ENCODE measurements at places on chromosomes 5 and 9. TPM values are rescaled to one million over a fixed set of nuclear protein-coding genes. Genes with fewer than 3 reads are reported as not detected.

The GOLM1 gene
- total RNA-seq = 45.2 TPM

The CSF1R gene
- total RNA-seq = not detected

The AJM1 gene
- 0.21 TPM for total RNA-seq

GRCh38 chr9:129462360-129462759 is 158.5 kb downstream of the C9orf50 start:
- no peak for DNase-seq

DNA sequence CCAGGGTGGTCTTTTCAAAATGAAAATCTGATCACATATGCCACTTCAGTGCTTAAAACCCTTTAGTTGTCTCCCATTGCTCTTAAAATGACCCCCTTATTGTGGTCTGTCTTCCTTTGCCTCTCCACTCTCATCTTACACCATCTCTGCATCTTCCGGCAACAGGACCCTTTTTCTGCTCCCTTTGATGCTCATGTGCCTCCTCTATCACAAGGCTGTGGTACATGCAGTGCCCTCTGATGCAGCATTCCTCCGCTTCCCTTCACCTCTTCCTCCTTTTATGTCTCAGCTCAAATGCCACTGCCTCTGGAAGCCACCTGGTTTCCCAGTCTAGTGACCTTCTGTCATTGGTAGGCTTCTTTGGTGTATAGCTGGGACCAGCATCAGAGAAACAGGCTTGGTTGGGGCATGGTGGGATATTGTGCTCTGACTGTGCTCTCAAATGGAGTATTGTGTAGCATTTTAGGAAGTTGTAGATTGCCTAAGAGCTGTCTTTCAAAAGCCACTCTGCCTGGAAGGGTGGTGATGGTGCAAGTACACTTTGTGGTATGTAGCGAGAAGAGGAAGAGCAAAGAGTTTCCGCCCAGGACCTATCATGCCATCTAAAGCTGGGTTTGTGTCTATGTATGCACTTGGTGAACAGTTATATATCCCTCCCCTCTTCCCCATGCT is 28.1 kb downstream of the ARHGAP26 start:
- no peak for DNase-seq

GRCh38 chr9:15618540-15619331 is 65.9 kb downstream of the CCDC171 start:
- DNase-seq = no peak

DNA sequence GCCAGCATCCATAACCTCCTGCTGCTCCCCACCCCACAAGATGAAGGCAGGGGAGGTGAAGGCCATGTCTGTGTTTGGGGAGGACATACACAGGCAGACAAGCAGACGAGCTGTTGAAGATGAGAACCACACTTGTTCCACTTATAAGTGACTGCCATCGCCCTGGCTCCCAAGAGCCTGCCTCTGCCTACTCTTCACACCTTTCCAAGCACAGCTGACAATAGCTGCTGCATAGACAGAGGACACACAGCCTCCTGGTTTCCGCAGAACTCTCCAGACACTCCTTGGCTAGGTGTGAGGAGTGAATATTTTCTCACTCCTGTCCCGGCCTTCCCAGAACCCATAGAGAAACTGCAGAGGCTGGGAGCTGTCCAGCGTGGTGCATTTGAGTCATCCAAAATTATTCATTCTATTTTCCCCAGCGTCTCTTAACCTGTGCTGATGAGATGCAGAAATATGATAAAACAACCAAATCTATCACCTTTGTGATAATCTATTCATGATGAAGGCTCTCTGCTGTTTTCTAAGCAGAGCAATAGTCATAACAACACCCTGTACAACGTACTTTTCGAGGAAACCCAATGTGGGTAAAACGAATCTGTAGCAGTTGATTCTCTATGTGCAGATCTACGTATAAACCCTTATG is 24.7 kb downstream of the KLF9 start:
- DNase-seq = no peak

DNA sequence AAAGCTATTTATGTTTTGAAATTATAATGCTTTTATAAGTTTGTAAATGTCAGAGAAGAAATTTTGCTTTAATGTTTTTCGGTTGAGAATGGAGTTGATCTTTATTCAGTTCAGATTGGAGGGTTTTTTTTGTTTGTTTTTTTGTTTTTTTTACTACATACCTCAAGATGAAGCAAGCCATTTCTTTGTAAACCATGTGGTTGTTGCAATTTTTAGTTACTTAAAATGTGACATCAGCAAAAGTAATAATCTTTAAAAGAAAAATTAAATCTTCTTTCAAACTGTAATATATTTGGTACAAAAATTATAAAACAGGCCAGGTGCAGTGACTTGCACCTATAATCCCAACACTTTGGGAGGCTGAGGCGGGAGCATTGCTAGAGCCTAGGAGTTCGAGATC is 102.6 kb downstream of the CDC42SE2 start:
- no peak for DNase-seq

- DNase-seq = no peak
These were observed 157.6 kb downstream of the TTC39B start for GRCh38 chr9:15149450-15149849.

- peak; percentile 71 for DNase-seq
These were observed 564.3 kb upstream of the ZNF608 start for GRCh38 chr5:125310749-125311148.

DNA sequence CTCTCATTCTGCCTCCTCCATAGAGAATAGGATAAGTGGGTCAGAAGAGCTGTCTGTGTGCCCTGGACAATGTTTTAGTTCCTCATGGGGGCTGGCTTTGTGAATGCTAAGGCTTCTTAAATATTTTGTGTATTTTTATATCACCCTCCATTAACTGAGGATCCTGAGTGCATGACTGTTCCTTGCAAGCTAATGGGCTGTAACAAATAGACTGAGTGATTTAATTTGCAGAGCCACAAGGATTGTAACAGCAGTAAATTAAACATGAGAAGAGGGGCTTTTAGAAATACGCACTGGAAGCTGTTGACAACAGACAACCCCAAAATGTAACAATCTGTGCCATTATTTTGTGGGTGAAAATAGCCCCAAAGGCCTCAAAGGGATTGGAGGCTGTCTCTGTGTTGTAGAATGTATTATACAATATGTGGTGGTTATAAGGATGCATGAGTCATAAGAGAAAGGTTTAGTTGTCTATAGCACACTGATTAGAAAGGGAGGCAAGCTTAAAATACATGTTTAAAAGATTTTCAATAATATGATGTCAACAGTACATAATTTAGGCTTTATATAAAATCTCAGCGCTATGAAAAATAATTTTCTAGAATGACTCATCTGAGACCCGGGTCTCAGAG is 152.7 kb upstream of the ACTBL2 start:
- DNase-seq = no peak

- DNase-seq = no peak
These were observed 21.9 kb downstream of the GABRA6 start for GRCh38 chr5:161707382-161707781.

DNA sequence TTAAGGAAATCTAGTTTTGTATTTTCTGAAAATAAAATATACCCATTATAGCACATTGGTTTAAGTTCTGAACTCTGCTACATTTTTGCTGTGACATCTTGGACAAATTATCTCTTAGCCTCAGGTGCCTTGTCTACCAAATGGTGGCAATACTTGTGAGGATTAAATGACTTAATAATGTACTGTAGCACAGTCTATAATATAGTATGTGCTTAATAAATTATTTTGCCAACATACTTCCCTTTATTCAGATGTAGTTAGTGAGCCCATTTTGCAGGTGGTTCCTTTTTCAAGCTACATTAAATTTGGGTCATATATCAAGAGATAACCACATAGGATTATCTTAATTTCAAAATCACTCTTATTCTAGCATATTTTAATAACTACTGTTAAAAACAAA is 3.2 kb downstream of the ETF1 start:
- no peak for DNase-seq

DNA sequence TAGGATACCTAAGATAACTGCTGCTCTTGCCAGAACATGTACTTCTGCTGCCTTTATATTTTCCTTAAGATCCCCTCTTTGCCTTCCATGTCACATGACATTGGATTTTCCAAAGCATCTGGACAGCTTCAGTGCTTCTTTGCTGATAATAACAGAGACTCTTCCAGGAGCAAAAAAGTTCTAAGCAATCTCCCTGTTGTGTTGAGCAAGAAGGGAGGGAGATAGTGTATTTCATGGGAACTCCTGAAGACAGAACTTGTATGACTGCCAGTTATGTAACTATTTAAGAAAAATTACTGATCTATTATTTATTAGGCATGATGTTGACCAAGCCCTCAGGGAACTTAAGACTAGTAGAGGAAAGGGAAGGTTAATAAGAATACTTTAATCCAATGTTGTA is 454.7 kb downstream of the SPATA31D1 start:
- DNase-seq = no peak

- DNase-seq = no peak
These were observed 76.5 kb upstream of the CTNNA1 start for GRCh38 chr5:138676556-138677193.

DNA sequence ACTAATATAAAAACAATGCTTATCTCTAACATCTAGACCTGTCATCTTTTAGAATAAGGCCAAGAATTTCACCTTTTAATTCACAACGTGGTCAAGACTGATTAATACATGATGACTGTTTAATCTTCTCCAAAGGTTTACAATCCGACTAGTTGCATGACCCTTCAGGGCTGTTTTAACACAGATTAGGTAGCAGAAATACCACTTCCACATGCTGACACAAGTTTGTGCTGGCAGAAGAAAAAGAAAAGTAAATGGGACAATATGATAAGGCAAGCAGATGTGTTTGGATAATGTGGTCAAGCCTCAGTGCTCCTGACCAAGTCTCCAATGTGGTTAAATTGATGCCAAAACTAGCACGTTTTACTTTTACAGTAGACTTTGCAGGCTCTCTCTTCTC is 31.1 kb downstream of the SEMA6A start:
- peak; percentile 69 for DNase-seq

GRCh38 chr5:30405821-30406220 is 787.7 kb upstream of the CDH6 start:
- no peak for DNase-seq

DNA sequence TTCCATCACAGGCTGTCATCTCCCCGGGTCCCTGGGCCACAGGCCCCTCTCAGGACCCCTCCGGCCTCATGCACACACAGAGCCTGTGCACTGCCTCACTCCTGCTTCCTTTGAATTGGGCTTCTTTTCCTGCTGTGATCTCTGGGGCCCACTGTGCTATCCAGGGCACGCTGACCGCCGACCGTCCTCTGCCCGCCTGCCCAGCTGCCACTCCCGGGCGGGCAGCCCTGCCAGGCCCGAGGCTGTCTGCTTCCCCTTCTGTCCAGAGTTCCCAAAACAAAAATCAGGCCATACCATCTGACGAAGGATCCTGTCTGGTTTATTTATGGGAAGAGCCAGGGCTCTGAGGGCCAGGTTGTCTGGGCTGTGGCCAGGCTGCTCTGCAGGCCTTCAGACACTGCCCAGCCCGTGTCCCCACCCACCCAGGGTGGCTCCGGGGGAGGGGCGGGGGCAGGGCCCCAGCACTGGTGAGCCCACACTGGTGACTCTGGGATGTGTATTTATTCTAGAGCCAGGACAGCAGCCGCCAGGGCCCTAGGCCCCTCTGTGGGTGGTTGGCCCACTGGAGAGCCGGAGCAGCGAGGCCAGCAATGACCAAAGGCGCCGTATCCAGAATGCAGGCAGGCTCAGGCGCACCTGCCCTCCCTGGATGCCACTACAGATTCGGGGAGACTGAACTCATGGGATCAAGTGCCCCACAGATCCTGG is 57.0 kb downstream of the ADAMTS2 start:
- DNase-seq = no peak
